ENCODE measurements at places on chromosomes 3 and 15. TPM values are rescaled to one million over a fixed set of nuclear protein-coding genes. Genes with fewer than 3 reads are reported as not detected.

GXYLT2 gene
- total RNA-seq, result 26.0 TPM

TADA3 gene
- 101 TPM for total RNA-seq

MUC13 gene
- total RNA-seq, result not detected

SNX33 gene
- total RNA-seq, result 37.2 TPM

RETNLB gene
- not detected for total RNA-seq
